ENCODE measurements at places on chromosomes 3 and 15.

- DNase-seq = no peak
These were observed 103.8 kb upstream of the MME start for GRCh38 chr3:154976072-154976983.

DNA sequence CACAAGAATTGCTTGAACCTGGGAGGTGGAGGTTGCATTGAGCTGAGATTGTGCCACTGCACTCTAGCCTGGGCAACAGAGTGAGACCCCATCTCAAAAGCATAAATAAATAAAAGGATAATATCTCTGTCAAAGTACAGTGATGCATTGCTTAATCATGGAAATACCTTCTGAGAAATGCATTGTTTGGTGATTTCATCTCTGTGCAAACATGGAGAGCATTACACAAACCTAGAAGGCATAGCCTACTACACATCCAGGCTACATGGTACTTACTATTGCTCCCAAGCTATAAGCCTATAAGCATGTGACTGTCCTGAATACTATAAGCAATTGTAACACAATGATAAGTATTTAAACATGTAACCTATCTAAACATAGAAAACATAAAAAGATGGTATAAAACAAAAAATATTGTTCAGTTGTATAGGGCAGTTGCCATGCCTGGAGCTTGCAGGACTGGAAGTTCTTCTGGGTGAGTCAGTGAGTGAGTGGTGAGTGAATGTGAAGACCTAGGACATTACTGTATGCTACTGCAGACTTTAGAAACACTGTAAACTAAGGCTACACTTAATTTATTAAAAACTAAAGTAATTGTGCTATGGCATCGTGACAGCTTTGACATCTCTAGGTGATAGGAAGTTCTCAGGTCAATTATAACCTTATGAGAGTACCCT is 93.6 kb upstream of the SNRPN start:
- no peak for DNase-seq

GRCh38 chr3:43031889-43032545 is 52.9 kb downstream of the GASK1A start:
- no peak for DNase-seq

DNA sequence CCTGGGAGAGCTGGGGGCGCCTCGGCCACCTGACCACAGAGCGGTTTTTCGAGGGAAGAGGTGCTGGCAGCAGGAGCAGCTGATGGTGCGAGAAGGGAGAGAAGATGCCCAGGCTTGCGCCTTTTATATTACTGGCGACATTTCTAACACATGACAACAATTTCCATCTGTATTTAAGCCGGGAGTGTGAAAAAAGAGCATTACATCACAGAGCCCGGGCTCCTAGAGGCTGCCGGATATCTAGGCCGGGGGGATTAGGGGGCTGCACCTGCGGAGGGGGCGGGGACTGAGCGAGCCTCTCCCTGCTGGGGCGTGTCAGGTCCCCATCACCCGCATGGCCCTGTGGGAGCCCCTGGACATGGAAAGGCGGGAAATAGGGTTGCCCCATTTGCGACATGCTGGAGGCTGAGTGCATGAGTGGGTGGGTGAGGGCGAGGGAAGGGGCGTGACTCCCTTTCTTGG is 440.7 kb downstream of the MAGI1 start:
- no peak for DNase-seq

- no peak for DNase-seq
These were observed 192.3 kb downstream of the PLCL2 start for GRCh38 chr3:17076940-17077605.

GRCh38 chr3:195703776-195704175 is 17.0 kb upstream of the MUC20 start:
- no peak for DNase-seq

- DNase-seq = no peak
These were observed 309.4 kb downstream of the PLCL2 start for GRCh38 chr3:17194116-17194515.

- no peak for DNase-seq
These were observed 646.0 kb downstream of the TUSC7 start for GRCh38 chr3:117355566-117355965.

- DNase-seq = peak; percentile 29
These were observed 550 bp downstream of the RPP25 start for GRCh38 chr15:74955796-74956647.

DNA sequence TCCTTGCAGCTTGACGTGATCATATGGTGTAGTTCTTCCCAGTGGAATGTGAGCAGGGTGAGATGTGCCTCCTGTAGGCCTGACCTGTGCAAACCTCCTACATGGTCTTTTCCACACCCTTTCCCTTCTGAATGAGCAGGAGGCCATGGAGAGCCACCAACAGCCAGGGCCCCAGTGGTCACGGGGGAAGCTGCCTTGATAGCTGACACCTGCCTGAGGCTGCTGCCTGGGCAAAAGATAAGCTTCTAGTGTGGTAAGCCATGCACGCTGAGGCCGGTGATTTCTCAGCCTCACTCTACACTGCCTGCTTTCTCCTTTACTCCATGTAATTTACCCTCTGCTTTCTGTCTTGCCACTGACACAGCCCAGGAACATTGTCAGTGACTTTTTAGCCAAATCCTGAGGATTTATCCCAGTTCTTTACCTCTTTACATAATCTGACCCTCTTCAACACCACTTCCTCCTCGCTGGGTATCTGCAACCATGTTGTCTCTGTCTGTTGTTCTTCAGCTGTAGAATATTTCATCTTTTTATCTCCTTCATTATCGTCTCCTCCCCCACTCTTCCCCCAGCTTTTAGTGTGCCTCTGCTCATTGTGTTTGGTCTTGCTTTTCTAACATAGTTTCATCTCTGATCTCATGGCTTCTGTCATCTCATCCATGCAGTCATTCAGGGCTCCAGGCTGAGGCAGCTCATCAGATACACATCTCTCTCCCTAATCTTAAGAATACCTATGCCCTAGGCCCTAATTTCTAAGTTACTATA is 11.2 kb upstream of the KBTBD12 start:
- no peak for DNase-seq
